Muscle of leg (tissue), 16 donors: ENCODE measurements at places on chromosomes 4 and X.
A peak's percentile ranks its signal among the peaks of the same experiment; 100 is the strongest.

DNA sequence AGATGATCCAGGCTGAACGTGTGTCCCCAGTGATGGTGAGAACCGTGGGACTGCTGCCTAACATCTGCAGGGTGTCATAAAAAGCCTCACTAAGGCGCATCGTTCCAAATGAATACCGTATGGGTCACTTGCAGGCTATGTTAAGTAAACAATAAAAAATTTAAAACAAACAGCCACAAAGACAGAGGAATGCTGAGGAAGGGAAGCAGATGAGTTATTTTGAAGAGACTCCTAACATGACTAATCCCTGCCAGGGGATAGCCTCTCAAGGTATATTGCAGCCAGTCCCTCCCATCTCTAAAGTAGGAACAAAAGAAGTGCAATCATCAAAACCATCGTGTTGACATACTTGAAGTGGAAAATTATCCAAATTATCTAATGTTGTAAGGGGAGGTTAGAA, 83.8 kb downstream of the UNC5C start:
- DNase-seq = peak; percentile 39

DNA sequence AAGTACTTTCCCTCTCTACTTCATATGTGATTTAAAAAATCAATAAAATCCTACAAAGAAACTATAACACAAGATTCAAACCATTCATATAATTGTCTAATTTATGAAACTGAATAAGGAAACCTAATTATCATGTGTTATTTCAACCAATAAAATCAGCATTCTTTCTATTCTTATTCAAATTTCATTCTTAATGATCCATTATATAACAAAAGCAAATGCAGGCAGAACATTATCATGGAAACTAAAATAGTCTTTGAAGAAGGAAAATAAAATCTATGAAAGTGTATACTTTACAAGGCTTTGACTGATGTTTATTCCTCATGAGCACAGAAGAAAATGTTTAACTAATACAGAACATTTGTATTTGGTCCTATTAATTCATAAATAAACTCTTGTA, 47.6 kb downstream of the CNOT6L start:
- DNase-seq = no peak

GRCh38 chr4:48777739-48778138, 2.3 kb downstream of the FRYL start:
- DNase-seq = no peak

DNA sequence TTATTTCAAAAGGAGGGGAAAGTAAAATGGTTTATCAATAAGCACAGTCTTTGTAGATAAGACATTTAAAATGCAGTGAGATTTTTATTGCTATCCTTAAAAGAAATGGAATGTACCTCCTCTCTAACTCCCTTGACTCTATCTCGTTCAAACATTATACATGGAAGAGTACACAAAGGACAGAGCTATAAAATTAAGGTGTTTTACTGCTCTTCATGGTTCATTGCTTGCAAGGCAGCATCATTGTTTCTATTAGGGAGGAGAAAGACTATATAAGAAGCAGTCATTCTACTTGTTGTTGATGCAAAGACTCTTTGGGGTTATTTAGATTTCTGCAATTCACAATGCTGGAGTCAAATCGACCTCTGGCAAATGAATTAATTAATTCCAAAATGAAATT, 380.2 kb upstream of the NDST3 start:
- DNase-seq = no peak

GRCh38 chr4:153997516-153997915, 208.6 kb upstream of the SFRP2 start:
- DNase-seq = peak; percentile 73

DNA sequence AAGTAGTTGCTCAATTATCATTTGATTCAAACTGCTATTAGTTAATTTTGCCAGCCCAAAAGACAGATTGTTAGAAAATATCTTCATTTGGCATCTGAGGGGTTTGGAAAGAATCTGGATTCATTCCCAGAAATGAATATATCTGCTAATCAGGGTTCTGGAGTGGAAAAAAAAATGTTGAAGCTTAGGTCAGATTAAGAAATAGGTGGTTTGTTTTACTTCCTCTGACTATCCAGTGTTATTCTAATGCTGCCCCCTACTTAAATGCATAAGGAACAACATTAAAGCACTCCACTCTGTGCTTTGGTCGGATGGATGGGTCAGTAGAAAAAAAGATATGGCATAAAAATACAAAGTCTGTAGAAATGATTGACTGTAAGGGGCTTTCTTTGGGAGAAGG, 89.0 kb downstream of the LUZP4 start:
- DNase-seq = no peak

GRCh38 chr4:4759232-4759631, 100.2 kb upstream of the MSX1 start:
- no peak for DNase-seq
